Activated T-helper 2 cell treated with anti-CD3 and anti-CD28 coated beads, Interferon-gamma antibody, Interleukin-2, Interleukin-4, amounts not matched to agents 10 μg/mL and 5 μg/mL and 100 μg/mL, durations not matched to agents 14 hours and 24 hours and 36 hours (primary cell): ENCODE measurements at places on chromosomes 2 and 18. TPM values are rescaled to one million over a fixed set of nuclear protein-coding genes. Genes with fewer than 3 reads are reported as not detected.

Gene PLEK
- total RNA-seq: 0.18 and 0.48 TPM in 2 replicates

Gene KIF5C
- total RNA-seq: 12.9 and 17.3 TPM in 2 replicates

Gene HOXD13
- not detected in 2 replicates for total RNA-seq

Gene C18orf54
- 10.4 and 10.9 TPM in 2 replicates for total RNA-seq

Gene CCT4
- total RNA-seq: 360 and 367 TPM in 2 replicates

Gene TAF4B
- total RNA-seq: 14.9 and 16.1 TPM in 2 replicates

Gene CDH7
- total RNA-seq: not detected in 2 replicates

Gene DGKD
- total RNA-seq: 52.3 and 58.3 TPM in 2 replicates

Gene CFC1
- total RNA-seq: not detected in 2 replicates

Gene UNC80
- not detected in 2 replicates for total RNA-seq

Gene NDUFV2
- 329 and 341 TPM in 2 replicates for total RNA-seq

Gene CAVIN2
- not detected in 2 replicates for total RNA-seq

Gene GALNT13
- total RNA-seq: not detected in 2 replicates

Gene CD302
- total RNA-seq: 1.1 and 1.5 TPM in 2 replicates

Gene LYPD6B
- total RNA-seq: not detected in 2 replicates

Gene ICOS
- 76.2 and 78.7 TPM in 2 replicates for total RNA-seq

Gene IRS1
- total RNA-seq: 1.9 and 3.1 TPM in 2 replicates

Gene COQ10B
- 19.9 and 20.8 TPM in 2 replicates for total RNA-seq

Gene RFTN2
- total RNA-seq: not detected in 2 replicates

Gene ALPG
- total RNA-seq: not detected in 2 replicates

Gene VWC2L
- not detected in 2 replicates for total RNA-seq

Gene CREG2
- not detected in 2 replicates for total RNA-seq

Gene NT5C1B
- not detected in 2 replicates for total RNA-seq

Gene CIDEA
- total RNA-seq: not detected in 2 replicates

Gene PRPF40A
- total RNA-seq: 144 and 170 TPM in 2 replicates

Gene SOX11
- total RNA-seq: not detected in 2 replicates

Gene REG1B
- total RNA-seq: not detected in 2 replicates

Gene DARS1
- total RNA-seq: 179 and 183 TPM in 2 replicates

Gene CTDP1
- total RNA-seq: 42.0 and 43.3 TPM in 2 replicates

Gene NOSTRIN
- total RNA-seq: not detected in 2 replicates

Gene IL36A
- 0.34 TPM in 1 of 2 replicates, not detected in the other for total RNA-seq

Gene TMEM169
- total RNA-seq: 1.3 and 1.6 TPM in 2 replicates

Gene TTC21B
- 19.7 and 23.4 TPM in 2 replicates for total RNA-seq

Gene MROH2A
- not detected in 2 replicates for total RNA-seq

Gene PJVK
- 1.7 and 2.0 TPM in 2 replicates for total RNA-seq

Gene KCNIP3
- total RNA-seq: 0.21 and 0.39 TPM in 2 replicates

Gene CAPN14
- total RNA-seq: 0.18 and 0.27 TPM in 2 replicates

Gene GPR39
- not detected in 2 replicates for total RNA-seq

Gene CKAP2L
- total RNA-seq: 24.4 and 27.2 TPM in 2 replicates
